ENCODE measurements at places on chromosomes 11 and 22.

DNA sequence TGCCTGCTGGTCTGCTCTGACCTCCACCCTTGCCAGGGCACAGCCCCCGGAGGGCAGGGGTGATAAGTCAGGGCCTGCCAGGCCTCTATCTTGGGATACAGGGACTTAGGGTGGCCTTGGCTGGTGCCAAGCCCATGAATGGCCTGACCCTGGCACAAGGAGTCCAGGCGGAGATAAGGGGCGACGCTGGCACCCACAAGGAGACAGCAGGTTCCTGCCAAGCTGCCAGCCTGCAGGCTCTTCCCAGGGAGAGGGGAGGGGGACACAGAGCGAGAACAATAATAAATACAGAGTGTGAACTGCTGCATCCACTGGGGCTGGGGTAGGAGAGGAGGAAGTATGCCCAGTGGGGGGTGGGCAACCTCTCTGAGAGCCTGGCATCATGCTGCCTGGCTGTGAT, 978 bp downstream of the CSDC2 start:
- no peak for DNase-seq

GRCh38 chr22:28594797-28595462, 84.7 kb downstream of the TTC28 start:
- DNase-seq: no peak

- no peak for DNase-seq
Measured at GRCh38 chr11:58395581-58395980, 11.1 kb downstream of the OR5B3 start.

- DNase-seq: no peak
Measured at GRCh38 chr11:115873813-115874212, 369.6 kb upstream of the CADM1 start.

- no peak for DNase-seq
Measured at GRCh38 chr11:118133816-118134215, 18.8 kb downstream of the SCN4B start.

DNA sequence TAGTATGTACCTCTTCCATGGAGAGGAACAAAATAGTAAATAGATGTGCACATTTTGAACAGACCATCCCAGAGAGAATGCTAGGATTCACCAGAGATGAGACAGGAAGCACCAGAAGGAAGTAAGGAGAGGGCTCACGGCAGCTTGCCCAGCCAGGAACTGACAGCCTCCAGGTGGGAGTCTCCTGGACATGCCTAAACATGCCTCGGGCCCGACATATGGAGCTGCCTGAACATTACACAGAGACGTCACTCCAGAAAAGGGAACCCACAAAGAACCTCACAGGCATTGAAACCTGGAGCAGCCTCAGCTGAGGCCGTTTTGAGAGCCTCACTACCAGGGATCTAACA, 67.4 kb downstream of the BRD1 start:
- no peak for DNase-seq

GRCh38 chr11:46065681-46066080, 55.6 kb downstream of the PHF21A start:
- DNase-seq: no peak

- no peak for DNase-seq
Measured at GRCh38 chr11:75719340-75720239, 2.0 kb downstream of the MOGAT2 start.

- no peak for DNase-seq
Measured at GRCh38 chr11:78465169-78465942, 47.7 kb upstream of the GAB2 start.

DNA sequence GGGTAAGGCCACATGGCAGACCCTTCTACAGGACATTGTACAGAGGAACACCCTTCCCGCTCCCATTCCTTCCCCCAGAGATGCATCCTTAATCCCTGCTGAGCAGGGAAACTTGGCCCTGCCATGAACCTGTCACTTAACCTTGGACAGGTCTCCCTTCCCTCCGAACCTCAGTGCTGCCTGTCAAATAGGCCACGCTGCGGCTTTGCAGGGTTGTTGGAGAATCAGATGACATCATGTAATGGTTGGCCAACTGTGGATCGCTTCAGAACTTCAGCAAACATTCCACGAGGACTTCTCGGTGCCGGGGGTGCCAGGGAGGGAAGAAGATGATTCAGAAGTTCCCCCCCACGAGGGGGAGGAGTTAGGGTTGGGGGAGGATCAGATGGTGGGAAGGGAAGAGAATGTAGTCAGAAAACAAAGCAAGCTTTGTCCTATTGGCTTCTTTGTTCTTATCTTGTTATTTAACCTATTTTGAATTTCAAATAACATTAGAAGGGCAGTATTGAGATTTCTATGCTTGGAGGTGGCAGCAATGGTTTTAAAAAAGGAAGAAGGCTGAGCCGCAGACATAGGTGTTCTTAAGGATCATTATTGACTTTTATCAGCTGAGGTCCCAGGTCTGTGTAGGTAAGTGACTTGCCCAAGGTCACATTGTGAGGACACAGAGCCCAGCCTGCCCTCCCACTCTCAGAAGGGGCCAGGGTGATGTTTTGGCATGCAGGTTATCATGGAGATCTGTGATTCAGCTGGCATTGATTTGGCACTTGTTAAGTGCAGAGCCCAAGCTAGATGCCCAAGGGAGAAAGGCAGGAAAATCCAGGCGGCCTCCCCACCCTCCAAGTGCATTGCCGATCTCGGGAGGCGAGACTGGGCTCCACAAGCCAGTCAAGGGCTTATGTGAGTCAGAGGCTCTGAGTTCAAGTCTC, 3.1 kb downstream of the CDC42EP1 start:
- DNase-seq: no peak

- DNase-seq: no peak
Measured at GRCh38 chr11:1121331-1121812, 36.4 kb upstream of the MUC5AC start.

DNA sequence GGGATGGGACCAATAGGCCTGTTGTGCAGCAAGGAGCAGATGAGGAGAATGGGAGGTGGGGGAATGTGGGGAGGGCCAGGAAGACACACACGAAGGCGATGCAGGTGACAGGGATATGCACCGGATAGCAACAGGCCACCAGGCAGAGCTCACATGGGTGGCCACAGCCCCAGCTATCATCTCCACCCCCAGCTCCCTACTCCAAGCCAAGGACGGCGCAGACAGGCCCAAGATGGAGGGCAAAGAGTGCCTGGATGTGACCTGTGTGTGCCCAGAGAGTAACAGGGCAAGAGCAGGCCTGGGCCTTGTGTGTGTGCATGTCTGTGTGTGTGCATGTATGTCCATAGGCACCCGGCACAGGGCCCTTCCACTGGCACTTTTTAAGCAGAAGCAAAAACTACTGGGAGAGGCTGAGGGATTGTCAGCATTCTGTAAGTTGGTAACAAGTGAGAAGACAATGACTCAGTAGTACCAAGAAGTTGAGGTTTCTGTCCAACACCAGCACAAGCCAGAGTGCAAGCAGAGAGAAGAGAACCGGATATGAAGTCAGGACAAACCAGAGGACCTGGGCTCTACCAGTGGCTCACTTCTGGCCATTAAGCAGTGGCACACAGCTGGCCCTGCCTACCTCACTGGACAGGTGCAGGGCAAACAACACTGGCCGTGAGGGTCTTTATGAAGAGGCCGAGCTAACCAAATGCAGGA, 36.4 kb downstream of the NRXN2 start:
- no peak for DNase-seq

GRCh38 chr22:42179616-42180015, 49.0 kb upstream of the CYP2D6 start:
- DNase-seq: no peak

DNA sequence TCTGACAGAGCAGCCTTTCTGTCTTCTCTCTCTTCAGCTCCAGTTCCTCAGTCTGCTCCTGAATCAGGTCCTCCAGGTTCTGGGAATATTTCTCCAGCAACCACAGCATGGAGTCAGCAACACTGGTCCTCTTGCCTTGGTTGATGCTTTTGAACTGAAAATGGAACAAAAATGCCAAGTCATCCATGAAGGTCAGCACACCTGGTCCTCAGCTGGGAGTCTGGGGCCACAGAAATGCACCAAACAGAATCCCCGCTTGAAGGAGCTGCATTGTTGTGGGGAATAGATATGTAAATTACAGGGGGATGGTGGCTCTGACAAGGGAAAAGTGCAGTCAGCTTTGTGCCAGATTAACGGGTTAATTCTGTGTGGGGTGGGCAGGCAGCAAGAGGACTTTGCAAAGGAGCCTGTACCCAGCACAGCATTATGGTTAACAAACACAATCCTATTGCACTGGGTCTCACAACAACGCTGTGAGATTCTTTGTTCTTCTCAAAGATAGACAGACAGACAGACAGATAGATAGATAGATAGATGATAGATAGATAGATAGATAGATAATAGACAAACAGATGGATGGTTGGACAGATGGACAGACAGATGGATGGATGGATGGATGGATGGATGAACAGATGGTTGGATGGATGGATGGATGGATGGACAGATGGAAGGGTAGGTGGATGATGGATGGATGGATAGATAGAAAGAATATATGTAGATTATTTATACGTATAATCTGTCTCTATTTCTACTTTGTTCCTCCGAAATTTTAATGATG, 33.8 kb upstream of the LRRC32 start:
- no peak for DNase-seq

- DNase-seq: peak; percentile 6
Measured at GRCh38 chr22:45208993-45209838, 31.5 kb downstream of the KIAA0930 start.

GRCh38 chr11:19929655-19930054, 217.0 kb downstream of the NAV2 start:
- DNase-seq: no peak

DNA sequence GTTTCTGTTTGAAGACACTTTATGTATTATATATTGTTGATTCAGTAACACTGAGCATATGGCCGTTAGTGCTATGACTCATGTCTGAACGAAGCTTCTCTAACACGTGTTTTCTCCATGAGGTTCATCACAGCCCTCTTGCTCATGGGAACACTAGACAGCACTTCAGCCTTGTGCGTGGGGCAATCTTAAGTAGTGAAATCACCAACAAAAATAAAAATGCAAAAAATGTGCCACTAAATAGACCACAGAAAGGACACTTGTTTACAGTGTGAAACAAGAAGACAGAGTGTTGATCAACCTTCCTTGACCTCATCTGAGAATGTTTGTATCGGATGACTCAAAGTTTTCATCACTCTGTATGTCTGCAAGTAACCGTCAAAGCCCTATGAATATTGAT, 94.5 kb downstream of the FDX1 start:
- no peak for DNase-seq

- DNase-seq: no peak
Measured at GRCh38 chr11:66815646-66816045, 27.6 kb upstream of the RCE1 start.

- no peak for DNase-seq
Measured at GRCh38 chr22:19172213-19173046, 6.1 kb downstream of the SLC25A1 start.

DNA sequence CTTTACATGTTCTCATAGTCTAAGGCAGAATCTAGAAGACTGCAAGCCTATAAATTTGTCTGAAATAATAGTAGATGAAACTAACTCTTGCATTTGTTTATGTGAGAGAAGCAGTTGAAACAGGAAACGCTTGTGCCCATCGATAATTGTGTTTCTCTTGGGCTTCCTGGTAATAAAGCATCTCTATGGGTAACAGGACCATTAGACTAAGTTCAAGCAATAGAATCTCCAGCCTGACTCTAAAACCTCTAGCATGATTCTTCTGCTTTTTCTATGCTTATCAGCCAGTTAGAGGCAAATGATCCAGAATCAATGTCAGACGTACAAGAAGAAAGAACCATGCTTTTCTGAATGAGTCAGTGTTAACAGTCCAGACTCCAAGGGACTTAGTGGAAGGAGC, 1734.4 kb downstream of the LRRC4C start:
- DNase-seq: no peak

- no peak for DNase-seq
Measured at GRCh38 chr11:13140028-13140870, 131.1 kb downstream of the RASSF10 start.

GRCh38 chr22:36088292-36088691, 59.7 kb upstream of the RBFOX2 start:
- no peak for DNase-seq

- no peak for DNase-seq
Measured at GRCh38 chr11:78214331-78215194, 25.8 kb downstream of the USP35 start.

- no peak for DNase-seq
Measured at GRCh38 chr11:19200410-19201201, 1.2 kb downstream of the CSRP3 start.

DNA sequence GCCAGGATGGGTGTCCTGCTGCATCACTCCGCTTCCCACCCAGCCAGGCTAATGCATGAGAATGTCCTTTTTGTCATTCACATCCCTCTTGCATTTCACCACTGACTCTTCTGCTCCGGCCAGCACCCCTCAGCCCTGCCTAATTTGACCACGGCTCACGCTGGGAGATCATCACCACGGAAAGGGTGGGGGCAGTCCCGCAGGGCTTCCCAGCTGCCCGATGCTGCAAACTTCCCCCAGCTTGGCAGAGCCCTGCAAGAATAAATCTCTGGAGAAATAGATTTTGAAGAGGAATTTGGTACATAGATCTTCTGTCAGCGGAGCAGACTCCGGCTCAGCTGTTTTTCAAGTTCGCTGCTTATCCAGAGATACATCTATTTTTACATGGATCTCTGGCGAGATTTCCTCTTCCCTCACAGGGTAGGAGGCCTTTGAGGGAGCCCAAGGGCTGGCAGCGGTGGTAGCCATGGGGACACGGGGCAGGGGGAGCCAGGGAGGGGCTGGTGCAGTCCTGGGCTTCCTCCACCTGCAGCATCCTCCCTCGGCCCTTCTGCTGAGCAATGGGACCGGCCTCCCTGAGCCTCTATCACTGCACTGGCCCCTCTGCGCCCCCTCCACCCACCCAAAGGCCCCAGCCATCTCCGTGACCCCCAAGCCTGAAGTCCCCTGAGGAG, 62.6 kb downstream of the BUD13 start:
- DNase-seq: no peak

- no peak for DNase-seq
Measured at GRCh38 chr11:73466643-73467042, 90.4 kb downstream of the RELT start.

- DNase-seq: no peak
Measured at GRCh38 chr11:1970956-1971355, 23.8 kb downstream of the MRPL23 start.

GRCh38 chr11:99534812-99535211, 514.1 kb downstream of the CNTN5 start:
- DNase-seq: no peak

GRCh38 chr11:70040452-70040851, 37.7 kb upstream of the ANO1 start:
- no peak for DNase-seq

GRCh38 chr11:32426819-32427615, 8.3 kb downstream of the WT1 start:
- DNase-seq: no peak

- DNase-seq: no peak
Measured at GRCh38 chr22:42918500-42918899, 61.4 kb upstream of the ARFGAP3 start.

GRCh38 chr11:113407163-113407562, 19.6 kb downstream of the ANKK1 start:
- no peak for DNase-seq

DNA sequence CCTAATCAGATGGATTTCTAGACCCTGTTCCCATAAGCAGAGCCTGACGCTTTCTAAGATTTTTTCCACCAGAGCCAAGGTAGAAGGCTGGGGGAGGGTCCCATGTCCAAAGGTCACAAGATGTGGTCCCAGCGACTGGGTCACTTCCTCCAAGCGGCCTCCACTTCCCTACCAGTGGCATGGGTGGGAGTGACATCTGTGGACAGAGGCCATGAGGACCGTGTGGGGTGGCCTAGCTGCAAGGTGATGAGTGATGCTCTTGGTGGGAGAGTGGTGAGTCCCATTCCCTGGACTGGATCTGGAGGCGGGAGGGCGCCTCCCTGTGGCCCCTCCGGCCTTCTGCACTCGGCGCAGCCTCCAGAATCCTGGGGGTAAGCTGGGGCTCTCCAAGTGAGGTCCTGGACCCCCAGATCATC, 32.4 kb upstream of the PRR5 start:
- DNase-seq: no peak

GRCh38 chr11:17741487-17741886, 6.9 kb downstream of the KCNC1 start:
- no peak for DNase-seq
